ENCODE measurements at places on chromosomes 5 and 9.

DNA sequence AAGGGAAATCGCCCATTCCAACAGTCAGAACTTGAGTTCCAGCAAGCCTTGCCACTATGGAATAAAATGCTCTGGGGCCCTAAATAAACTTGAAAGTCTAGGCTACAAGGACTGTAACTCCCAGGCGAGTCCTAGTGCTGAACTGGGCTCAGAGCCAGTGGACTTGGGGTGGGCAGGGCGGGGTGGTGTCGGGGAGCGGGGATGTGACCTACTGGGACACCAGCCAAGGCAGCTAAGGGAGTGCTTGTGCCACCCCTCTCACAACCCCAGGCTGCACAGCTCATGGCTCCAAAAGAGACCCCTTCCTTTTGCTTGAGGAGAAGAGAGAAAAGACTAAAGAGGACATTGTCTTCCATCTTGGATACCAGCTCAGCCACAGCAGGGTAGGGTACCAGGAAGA is 61.5 kb downstream of the MEIKIN start:
- no peak for DNase-seq

DNA sequence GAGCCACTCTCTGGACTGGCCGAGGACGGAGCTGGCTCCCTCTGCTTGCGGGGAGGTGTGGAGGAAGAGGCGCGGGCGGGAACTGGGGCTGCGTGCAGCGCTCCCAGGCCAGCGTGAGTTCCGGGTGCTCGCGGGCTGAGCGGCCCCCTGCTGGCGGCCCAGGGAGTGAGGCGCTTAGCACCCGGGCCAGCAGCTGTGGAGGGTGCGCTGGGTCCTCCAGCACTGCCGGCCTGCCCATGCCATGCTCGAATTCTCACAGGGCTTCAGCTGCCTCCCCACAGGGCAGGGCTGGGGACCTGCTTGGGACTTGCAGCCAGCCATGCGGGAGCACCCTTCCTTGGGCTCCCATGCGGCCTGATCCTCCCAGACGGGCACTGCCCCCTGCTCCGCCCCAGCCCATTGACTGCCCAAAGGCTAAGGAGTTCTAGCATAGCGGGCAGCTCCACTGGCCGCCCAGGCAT is 416.9 kb downstream of the MRPS30 start:
- DNase-seq = no peak

DNA sequence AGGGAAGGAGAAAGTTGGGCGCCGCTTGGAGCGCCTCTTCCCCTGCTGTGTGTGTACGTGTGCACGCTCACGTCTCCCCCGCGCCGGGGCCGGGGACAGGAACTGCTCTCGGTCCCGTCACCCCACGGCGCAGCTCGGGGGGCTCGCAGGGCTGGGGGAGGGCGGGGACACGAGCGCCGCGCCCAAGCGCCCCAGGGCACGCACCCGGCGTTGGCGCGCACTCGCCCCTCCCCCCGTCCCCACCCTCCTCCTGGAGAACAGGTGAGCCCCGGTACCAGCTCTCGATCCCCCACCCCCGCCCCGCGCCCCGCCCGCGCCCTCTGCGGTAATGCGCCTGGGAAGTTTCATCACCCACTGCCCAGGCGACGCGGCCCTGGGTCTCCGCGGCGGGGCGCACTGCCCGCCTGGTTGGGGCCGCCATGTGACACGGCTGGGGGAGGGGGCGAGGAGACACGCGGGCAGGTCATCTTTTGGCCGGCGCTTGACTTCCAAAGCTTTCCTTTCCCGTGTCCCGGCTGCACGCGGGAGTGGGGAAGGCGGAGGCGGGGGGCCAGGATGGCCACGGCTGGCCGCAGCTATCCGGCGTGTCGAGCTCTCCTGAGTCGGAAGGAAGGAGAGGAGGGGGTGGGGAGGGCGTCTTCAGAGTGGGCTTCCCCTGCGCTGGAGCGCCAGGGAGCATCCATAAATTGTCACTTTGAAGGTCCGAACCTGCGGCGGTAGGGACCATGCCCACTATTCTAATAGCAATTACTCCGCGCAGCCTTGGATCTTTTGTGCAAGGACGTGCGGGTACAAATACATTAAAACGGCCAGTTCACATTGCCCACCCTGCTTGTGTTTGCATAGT is 1.5 kb upstream of the STC2 start:
- DNase-seq = no peak

- DNase-seq = no peak
Measured at GRCh38 chr5:179149278-179149677, 89.1 kb downstream of the ZNF354C start.

GRCh38 chr5:175696139-175696854 is 38.4 kb downstream of the HRH2 start:
- peak; percentile 34 for DNase-seq

- peak; percentile 85 for DNase-seq
Measured at GRCh38 chr9:107213561-107214028, 69.5 kb upstream of the RAD23B start.

DNA sequence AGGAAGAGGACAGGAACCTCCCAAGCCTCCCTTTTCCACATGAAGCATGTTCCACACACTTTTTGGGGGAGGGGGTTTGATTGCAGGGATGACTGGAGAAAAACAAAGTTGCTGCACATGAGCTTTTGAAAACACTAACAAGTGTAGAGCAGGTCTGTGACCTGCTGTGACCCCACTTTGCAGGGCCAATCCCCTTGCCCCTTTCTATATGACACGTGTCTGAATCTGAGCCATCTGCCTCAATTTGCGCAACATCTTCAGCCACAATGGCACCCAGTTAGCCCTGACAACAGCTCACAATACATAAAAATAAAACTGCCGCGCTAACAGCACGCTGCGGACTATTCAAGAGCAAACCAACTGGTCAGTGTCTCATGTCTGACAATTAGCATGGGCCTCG is 227.8 kb upstream of the TBCA start:
- peak; percentile 83 for DNase-seq

DNA sequence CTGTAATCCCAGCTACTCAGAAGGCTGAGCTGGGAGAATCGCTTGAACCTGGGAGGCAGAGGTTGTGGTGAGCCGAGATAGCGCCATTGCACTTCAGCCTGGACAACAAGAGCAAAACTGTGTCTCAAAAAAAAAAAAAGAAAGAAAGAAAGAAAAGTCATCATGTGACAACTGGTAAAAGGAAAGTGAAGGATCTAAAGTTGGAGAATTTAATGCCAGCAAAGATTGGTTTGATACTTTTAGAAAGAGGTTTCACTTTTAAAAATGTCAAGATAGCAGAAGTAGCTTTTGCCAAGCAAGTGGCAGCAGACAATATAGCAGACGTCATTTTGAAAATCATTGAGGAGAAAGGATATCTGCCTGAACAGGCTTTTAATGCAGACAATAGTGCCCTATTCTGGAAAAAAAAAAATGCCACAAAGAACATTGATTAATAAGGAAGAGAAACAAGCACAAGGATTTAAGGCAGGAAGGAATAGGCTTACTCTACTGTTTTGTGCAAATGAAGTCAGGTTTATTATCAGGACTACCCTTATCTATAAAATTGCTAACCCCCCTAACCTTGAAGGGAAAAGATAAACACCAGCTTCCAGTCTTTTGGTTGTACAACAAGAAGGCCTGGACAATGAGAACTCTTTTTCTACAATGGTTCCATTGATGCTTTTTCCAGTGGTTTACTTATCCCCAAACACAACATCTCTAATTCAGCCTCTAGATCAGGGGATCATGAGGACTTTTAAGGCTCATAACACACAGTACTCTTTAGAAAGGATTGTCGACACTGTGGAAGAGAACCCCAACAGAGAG is 12.0 kb downstream of the PKD2L2 start:
- DNase-seq = no peak

GRCh38 chr5:136087961-136088871 is 44.4 kb upstream of the SMAD5 start:
- DNase-seq = no peak

DNA sequence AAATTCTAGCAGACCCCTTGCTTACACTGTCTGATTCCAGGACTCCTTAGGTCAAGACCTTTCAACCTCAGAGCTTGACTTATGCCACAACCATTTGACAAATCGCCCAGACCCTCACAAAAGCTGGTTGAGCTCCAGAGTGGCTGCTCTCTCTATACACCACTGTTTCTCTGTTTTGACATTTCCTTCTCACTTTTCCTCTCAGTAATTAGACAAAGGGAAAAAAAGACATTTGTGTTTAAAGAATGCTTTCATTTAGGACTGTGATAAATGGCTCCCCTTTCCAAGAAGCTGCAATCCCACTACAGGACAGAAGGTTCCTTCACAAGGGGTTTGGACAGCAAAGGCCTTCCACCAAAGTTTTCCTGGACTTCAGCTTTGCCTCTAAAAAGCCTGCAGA is 601.3 kb downstream of the NR2F1-AS1 start:
- DNase-seq = no peak

GRCh38 chr9:129145841-129146292 is 32.2 kb downstream of the IER5L start:
- DNase-seq = no peak

- no peak for DNase-seq
Measured at GRCh38 chr9:10443181-10443867, 169.5 kb downstream of the PTPRD start.

DNA sequence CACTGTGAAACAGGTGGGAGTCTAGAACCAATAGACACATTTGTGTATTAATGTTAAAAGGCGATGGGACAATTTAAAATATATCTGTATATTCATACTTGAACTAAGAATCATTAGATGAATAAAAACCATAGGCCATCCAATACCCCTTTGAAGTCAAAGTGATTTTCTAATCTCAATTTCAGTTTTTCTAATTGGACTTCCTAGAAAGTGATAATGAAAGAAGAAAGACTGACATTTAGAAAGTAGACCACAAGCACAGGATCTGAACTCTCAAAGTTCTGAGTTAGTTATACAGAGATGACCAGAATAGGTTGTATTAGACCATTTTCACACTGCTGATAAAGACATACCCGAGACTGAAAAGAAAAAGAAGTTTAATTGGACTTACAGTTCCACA is 412.8 kb upstream of the PIK3R1 start:
- no peak for DNase-seq

DNA sequence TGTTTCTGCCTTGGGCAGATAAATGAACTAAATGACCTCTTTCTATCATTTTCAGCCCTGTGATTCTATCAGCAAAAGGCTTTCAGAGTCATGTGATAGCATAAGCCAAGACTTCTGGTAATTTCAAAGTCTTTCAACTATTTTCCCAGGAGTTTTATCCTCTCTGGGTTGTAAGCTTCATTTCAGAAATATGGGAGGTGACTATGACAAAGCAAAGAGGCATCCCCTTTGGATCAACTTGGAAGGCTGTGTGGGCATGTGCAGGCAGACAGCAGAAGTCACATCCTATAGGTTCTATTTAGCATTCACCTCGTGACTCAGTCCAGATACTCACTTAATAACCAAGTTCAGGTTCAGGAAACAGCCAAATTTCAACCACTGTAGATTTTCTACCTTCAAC is 149.0 kb upstream of the FST start:
- no peak for DNase-seq

GRCh38 chr9:131817627-131818026 is 77.8 kb upstream of the RAPGEF1 start:
- peak; percentile 94 for DNase-seq

GRCh38 chr5:132256086-132256782 is 1.3 kb upstream of the PDLIM4 start:
- DNase-seq = no peak

GRCh38 chr9:112665347-112665746 is 52.6 kb downstream of the INIP start:
- DNase-seq = no peak

DNA sequence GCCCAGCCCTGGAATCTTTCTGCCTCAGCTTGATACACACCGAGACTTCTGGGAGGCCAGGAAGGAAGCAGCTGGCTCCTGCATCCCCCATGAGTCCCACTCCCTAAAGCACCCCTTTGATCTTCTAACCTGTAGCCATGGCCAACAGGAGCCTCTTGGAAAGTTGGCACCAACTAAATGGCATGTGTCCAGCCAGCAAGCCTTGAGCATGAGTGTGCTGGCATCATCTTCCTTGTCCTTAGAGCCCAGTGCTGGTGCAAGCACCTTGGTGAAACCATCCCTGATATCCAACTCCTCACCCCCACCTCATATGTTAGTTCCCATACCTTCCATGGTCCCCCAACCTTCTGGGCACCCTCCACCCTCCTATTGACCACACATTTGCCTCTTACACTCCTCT is 130.4 kb downstream of the CRB2 start:
- no peak for DNase-seq

GRCh38 chr9:134629586-134630392 is 11.8 kb upstream of the COL5A1 start:
- no peak for DNase-seq

GRCh38 chr5:151150471-151151262 is 6.9 kb downstream of the ANXA6 start:
- DNase-seq = no peak

DNA sequence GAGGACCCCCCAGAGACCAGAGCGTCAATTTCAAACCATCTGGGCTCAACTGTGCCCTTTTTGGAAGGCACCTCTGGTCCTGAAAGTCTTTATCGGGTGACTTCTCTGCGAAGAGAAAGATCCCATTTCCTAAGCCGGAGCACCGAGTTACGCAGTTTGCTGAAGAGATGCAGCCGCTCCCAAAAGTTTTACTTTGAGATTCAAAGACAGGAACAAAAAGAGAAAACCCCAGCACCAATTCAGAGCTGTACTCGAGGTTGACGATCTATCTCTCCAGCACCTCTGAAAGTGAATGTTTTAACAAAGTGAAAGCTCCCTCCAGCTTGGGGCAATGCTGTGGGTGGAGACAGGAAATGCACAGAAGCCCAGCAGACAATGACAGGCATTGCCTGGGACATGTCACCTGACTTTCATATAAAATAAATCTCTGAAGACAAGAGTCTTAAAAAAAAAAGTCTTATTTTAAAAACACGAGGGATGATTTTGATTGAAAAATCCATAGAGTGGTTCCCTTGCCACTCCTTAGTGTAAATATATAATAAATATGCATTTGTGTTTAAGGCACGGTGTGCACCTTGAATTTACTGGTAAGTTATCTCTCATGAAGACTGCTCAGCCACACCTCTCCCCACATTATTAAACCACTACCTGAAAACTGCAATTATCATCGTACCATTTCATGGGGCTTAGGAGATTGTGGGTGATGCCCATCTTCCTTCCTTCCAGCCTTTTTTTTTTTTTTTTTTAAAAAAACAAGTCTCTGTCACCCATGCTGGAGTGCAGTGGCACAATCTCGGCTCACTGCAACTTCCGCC is 79.9 kb downstream of the FNBP1 start:
- no peak for DNase-seq

DNA sequence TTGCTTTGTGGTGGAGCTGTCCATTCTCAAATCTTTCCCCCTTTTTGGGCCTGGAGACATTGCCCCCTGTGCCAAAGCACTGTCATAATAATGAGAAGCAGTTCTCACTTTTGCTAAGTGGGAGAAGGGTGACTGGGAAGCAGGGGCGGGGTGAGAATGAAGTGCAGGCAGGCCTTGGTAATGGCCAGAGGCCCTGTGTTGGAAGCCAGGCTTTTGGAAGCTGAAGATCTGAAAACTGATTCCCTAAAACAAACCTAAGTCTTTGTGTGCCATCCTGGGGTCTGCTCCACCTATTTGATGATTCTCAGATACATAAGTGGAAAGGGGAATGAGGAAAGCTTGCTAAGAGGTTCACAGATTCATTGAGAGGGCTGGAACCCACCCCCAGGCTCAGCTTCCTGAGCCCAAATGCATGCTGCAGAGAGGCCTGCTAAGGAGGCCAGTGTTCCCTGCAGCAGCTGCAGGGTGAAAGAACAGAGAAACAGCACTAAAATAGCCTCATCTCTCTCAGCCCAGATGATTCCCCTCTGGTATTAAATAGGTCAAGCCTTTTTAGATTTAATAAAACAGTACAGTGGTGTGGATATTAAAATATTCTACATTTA is 75.0 kb downstream of the NSG2 start:
- no peak for DNase-seq

- no peak for DNase-seq
Measured at GRCh38 chr5:67537439-67538148, 341.0 kb upstream of the CD180 start.

- no peak for DNase-seq
Measured at GRCh38 chr9:126791406-126792230, 13.2 kb upstream of the ZBTB43 start.

All from DMS153 (cell line).